HT1080 (cell line): ENCODE measurements at places on chromosomes 1 and 21.
A peak's percentile ranks its signal among the peaks of the same experiment; 100 is the strongest.

DNA sequence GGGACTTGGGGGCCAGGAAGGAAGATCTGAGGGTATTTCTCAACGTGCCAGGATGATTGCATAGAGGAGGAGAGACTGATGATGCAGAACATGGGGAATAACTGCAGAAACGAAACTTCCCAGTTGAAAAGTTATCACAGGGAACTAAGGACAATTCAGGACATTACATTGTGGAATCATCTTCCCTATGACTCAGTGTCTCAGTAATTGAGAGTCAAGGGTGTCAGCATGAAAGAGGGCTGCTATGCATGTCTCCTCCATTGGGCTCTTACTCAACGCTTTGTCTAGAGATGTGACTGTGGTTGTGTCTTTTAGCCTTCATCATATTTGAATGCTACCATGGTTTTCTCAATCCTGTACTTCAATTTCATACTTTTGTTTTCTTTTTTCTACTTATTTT lies 48.9 kb upstream of the PTGFR start:
- peak; percentile 13 for DNase-seq

DNA sequence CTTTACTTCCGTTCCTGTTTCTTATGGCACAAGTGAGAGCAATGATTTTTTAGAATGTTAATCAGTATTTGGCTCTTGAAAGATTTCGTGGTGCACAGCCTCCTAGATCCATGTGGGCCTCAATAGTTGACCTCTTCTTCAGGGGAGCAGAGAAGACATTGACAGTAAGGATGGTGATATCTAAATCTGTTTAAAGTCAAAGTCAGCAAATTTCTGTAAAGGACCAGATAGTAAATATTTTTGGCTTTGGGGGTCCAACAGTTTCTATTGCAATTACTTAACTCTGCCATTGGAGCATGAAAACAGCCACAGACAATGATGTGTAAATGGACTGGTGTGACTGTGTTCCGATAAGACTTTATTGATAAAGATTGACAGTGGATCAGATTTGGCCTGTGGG lies 27.4 kb downstream of the TNN start:
- DNase-seq = no peak

GRCh38 chr21:36550761-36551160 lies 70.8 kb upstream of the CLDN14 start:
- no peak for DNase-seq

DNA sequence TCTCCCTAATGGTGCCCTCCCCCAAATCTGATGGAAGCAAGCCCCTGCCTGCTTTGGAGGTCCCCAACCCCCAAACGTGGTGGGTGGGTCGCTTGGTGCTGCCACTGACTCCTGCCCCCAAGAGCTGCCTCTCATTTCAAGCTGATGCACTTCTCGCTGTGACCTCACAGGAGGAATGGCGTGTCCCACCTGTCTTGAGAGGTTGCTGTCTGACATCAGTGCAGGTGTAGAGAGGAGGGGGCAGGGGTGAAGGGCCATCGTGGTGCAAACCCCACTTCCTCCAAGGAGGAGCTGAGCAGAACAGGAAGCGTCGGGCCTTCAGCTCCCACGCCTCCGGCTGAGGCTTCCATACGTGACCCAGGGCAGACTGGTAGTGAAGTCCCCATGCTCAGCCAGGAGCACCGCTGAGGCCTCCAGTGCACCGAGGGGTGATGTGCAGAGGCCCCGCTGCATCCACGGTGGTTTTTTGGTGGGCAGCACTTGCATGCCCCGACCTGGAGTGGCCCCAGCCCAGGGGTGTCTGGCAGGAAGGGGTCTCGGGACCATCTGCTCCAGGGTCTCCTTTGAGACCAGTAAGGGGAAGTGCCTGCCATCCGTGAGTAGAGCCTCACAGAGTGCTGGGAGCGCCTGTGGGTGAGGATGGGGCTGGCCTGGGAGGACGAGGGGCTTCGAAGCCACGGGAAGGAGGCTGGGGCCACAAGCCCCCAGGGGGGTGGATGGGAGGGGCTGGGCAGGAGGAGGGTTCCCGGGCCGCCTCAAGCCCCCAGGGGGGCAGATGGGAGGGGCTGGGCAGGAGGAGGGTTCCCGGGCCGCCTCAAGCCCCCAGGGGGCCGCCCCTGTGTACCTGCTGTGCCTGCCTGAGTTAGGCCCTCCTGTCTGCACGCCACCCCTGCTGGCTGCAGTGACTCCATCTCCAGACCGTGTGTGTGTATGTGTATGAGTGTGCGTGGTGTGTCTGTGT lies 39.8 kb downstream of the WDR4 start:
- DNase-seq = no peak

DNA sequence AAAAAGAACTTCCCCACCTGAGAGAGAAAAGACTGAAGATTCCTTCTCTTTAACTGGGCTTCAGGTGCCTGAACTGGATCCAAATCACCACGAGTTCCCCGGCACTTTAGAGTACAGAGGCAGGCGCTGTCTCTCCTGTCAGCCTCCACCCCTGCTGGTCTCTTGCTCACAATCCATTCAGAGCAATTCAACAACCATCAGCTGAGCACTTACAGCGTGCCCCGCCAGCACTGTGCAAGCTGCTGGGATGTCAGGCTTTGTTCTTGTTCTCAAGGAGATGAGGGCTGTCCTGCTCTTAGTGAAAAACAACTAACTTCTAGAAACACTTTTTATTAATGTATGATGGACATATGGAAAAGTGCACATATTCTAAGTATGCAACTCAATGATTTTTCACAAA lies 68.7 kb upstream of the VAMP3 start:
- no peak for DNase-seq

DNA sequence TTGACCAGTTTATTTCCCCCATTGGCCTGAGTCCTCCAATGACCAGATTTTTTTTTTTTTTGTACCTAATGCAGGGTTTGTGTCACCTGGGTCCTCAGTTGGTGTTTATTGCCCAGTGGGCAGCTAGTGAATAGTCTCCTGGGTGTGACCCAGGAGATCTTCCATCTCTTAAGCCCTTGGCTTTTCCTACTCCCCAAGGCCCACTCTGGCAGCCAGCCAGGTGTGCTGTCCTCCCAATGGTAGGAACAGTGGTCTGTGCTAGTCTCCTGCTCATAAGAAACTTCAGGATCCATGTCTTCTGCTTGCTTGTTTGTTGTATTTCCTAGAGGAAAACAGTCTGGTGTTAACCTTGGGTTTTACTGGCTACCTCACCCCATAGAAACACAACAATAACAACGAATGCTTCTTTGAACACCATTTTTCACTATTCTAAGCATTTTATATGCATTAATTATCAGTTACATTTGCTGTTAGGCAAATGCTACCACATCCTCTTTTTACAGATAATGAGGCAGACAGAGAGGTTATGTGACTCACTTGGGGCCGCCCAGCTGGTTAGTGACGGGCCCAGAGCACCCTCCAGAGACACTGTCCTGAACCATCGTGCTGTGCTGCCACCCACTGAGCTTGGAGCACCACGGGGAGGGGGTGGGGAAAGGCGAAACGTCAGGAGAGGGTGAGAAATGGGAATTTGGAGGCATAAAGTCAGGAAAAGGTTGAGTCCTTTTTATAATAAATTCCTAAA lies 107.5 kb downstream of the HIVEP3 start:
- DNase-seq = peak; percentile 69

DNA sequence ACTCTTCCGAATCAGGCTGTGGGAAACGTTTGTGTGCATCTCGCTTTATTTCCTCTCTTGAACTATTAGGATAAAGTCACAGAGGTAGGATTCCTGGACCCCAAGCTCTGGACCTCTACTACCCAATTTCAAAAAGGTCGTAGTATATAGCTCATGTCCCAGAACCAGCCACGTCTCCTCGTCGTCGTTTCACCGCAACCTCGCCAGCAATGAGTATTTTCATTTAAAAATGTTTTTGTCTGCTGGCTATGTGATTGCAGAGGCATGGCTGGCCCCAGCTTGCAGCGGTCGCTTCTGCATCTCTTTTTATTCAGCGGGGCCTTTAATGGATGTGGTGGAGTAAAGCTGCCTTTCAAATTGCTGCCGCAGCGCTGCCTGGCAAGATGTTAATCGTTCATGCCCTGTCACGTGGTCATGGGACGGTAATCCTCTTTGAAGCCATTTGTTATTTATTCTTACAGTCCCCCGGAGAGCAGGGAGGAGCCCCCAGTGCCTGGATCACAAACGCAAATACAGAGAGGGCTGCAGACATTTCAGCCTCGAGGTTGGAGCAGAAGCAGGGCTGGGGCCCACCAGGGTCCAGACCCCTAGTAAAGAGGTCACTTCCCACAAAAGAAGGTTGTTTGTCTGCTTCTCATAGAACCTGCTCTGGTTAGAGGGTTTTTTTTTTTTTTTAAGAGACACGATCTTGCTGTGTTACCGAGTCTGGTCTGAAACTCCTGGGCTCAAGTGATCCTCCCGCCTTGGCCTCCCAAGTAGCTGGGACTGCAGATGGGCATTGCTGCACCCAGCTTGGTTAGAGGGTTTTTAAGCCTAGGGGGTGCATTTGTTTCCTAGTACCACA lies 11.6 kb upstream of the NPHP4 start:
- no peak for DNase-seq

DNA sequence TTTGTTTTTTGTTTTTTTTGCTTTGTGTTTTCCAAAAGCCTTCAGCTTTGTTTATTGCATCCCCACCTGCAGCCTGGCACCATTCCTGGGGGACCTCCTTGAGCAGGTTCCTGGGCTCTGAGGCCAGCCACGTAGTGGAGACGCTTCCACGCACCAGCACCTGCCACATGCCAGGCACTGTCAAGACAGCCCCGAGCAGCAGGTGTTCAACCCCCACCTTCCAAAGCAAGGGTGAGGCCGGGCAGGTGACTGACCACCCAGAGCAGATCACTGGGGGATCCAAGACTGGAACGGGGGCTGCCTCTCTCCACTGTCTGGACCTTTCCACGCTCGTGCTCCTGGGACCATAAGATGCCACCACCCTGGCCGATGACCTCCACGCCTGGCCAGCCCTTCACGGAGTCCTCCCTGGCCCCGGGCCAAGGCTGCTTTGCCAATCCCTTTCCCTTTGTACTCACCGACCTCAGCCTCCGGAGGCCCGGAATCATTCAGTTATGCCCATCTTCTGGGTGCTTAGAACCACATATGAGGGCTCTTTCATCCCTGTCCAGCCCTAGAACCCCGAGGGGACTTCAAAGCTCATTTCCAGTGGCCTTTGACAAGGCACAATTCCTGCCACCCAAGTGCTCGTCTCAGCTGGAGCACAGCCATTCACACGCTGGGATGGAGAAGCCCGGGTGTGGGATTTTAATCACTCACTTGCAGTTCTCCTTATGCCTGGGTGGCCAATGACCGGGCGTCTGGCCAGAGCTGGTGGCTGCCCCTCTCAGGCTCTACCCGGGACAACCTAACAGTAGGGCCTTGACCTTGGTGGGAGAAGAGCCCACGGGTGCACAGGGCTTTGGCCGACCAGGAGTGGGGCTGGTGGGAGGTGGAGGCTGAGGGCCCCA lies 330.8 kb downstream of the NPHP4 start:
- no peak for DNase-seq
